ENCODE measurements at places on chromosomes 1 and 21.

DNA sequence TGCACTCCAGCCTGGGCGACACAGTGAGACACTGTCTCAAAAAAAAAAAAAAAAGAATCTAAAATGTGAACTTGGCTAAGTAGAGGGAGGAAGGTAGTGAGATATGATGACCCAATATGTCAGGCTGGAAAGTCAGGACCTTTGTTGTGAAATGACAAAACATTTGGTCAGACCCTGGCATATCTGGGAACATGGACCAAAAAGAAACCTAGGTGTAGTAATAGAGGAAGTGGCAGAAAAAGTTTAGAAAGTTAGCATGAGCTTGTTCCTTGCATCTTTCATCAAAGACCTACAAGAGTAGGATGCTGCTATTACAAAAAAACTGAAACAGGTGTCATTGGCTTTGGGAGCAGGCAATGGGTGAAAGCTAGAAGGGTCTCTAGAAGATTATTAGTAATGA is 7.3 kb upstream of the S100A3 start:
- no peak for DNase-seq

GRCh38 chr1:52056937-52057231 is 789 bp downstream of the BTF3L4 start:
- DNase-seq = no peak

DNA sequence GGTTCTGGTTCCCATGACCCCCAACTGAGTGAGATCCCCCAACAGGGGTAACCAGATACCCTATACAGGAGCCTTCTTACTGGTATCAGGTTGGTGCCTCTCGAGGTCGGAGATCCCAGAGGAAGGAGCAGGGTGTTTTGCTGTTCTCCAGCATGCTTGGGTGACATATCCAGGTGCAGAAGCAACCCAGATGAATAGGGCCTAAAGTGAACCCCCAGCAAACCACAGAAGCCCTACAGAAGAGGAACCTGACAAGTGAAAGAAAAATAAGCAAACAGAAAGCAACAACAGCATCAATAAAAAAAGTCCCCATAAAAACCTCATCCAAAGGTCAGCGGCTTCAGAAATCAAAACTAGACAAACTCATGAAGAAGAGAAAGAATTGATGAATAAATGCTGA is 633.4 kb upstream of the CXADR start:
- no peak for DNase-seq

- no peak for DNase-seq
These were observed 447 bp downstream of the RUNX3 start for GRCh38 chr1:24929398-24930259.

DNA sequence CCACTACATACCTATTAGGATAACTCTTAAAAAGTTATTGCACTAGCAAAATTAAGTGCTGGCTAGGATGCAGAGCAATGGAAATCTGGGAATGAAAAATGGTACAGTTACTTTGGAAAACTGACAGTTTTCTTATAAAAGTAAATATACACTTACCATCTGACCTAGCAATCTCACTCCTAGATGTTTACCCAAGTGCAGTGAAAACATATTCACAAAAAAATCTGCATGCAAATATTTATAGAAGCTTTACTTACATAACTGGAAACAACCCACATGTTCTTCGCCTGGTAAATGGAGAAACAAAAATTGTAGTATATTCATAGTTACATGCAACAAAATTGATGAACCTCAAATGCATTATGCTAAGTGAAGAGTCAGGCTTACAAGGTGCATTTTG is 12.9 kb upstream of the FLG2 start:
- no peak for DNase-seq

GRCh38 chr1:34915521-34915920 is 13.9 kb downstream of the DLGAP3 start:
- DNase-seq = no peak

- no peak for DNase-seq
These were observed 117.7 kb downstream of the NUF2 start for GRCh38 chr1:163439471-163439870.

GRCh38 chr1:239126884-239127283 is 259.5 kb upstream of the CHRM3 start:
- DNase-seq = no peak

GRCh38 chr1:183907070-183907469 is 102.2 kb downstream of the RGL1 start:
- DNase-seq = no peak

DNA sequence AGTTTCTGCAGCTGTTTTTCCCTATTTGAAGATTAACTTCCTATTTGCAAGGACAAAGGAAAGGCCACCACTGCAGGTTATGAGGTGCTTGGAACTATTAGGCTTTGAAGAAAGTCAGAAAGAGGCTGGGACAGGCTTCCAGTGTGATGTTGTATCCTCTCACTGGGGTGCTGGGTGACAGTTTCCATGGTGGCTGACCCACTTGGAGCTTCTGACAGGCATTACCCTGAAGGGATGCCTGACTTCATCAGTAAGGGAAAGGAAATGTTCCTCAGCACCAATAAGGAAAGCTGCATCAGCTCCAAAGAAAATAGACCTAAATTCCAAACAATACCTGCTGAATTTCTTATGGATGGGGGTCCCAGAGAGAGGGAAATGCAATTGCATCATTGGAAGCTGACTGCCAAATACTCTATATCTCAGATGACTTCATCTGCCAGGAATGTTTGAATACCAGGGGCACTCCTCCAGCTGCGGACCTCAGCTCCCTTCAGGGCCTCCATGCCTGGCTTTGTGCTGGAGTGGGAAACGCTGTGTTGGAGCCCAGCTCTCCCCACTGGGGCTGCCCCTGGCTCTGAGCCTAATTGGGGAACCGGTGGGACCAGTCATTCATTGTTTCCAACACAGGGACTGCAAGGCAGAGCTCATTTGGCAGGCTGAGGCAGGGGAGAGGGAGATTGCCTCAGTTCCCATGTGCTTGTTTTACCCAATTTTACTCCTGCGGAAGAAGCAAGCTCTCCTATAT is 76.6 kb downstream of the RGL1 start:
- peak; percentile 74 for DNase-seq

GRCh38 chr1:217554849-217555248 is 76.0 kb downstream of the GPATCH2 start:
- DNase-seq = no peak

DNA sequence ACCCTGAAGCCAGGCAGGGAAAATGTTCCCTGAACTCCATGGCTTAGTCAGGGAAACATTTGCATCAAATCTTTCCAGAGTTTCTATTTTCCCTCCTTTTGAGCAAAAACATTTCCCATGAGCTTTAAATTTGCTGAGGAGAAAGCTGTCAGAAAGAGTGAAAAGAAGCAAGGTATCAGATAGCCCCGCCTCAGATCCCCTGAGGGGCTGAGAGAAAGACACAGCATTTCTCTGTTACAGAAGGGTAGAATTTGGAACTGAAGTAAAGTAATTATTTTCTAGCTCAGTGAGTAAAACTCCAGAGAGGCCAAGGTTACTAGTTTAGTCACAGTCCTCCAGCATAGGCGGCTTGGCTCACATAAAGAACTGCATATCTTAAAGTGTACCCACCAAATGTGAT is 10.6 kb downstream of the FMO1 start:
- no peak for DNase-seq

GRCh38 chr21:35915030-35915429 is 145.3 kb downstream of the SETD4 start:
- no peak for DNase-seq

- DNase-seq = peak; percentile 89
These were observed 2.8 kb upstream of the SLC2A1 start for GRCh38 chr1:42961312-42962091.

DNA sequence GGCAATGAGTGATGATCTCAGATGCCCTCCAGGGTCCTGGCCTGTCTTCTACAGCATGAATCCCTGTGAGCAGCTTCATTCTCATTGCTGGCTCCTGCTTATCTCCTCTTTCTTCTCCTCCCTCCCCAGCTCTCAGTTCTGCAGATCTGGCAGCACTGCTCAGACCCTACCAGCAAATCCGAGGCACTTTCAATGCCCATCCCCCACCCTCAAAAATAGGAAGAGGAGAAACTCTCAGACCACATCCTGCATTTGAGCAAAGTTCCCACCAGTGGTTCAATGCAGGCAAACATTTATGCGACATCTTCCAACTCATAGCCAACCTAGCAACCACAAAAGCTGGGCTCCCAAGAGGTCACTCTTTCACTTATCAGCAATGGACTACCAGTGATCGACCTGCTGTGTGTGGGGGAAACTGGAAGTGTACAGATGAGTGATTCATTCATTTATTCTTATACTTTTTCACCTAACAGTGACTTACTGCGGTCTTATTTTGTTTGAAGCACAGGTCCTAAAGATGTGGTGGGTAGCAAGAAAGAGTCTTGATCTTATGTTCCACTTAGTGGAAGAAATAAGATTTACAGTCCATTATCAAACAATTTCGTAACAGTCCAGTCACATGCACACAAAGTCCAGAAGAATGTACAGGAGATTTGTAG is 5.8 kb upstream of the CHI3L2 start:
- no peak for DNase-seq
